ENCODE measurements at places on chromosomes 13 and 19.

GRCh38 chr13:77372275-77372674, 45.4 kb upstream of the MYCBP2 start:
- no peak for DNase-seq

DNA sequence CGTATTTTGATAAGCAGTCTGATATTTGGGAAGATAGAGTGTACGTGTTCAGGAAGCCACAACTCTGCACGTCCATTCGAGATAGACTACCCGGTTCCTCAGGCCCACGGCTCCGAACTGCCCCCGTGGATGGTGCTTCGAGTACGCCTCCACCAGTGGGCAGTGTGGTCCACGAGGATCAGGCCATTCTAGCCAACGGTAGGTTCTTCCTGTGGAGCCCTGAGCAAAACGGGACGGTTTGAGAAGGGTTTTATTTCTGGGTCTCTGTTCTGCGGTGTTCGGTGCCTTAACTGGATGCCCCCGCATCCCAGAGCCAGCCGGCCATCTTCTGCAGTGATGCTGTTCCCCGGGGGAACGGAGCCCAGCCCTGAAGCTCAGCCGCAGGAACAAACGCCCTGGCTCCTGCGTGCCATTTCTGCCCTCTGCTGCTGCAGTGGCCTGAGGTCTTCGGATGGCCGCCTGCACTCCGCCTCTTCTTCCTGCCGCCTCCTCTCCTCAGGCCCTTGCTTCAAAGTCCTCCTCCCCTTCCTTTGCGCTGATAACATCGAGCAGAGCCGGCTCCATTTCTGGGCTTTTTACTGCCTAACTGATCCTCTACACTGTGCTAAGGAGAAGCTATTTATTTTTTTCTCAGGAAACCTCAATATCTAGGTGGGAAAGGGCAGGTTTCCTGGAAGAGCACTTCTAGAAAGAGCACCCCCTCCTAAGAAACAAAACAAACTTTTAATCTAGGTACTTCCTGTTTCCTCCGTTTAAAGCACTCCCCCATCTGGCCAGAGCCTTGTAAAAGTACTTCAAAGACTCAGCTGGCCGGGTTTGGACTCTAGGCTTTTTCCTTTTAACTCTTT, 36.2 kb upstream of the SLC46A3 start:
- peak; percentile 60 for DNase-seq

DNA sequence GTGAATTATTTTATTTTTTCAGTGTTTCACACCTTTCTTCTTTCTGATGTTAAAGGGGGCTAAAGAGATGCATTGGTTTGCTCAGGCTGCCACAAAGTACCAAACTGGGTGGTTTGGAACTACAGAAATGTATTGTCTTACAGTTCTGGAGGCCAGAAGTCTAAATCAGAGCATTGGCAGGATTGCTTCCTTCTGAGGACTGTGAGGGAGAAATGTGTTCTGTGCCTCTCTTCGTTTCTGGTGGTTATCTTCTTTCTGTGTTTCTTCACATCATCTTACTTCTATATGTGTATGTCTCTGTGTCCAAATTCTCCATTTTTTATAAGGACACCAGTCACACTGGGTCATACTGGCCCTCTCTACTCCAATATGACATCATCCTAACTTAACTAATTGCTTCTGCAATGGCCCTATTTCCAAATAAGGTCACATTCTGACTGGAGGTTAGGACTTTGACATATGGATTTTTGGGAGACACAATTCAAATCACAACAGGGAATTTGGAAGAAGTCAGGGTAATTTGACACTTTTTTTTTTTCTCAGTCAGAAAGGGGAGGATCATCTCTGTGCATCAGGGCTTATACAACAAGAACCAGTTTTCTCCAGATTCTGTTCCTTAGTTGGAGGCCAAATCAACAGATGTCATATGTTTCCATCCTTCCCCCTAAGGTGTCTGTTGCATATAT, 188.2 kb downstream of the KCNRG start:
- DNase-seq = no peak

DNA sequence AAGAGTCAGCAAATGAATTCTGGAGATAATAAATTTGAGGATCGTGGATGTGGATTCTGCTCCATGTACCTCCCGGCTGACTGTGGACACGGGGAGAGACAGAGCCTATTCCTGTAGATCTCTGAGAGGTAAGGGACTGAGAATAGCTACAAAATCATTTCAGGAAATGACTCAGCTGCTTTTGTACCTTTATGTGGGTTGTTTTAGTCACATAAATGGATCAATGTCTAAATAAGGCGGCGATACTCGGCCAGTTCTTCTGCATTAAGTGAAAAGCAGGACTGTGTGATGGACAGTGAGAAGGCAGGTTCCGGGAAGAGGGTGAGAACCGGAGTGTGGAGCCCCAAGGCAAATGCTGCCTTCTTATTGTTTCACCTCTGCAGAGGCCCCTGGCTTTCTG, 128.1 kb downstream of the EFNB2 start:
- DNase-seq = no peak

DNA sequence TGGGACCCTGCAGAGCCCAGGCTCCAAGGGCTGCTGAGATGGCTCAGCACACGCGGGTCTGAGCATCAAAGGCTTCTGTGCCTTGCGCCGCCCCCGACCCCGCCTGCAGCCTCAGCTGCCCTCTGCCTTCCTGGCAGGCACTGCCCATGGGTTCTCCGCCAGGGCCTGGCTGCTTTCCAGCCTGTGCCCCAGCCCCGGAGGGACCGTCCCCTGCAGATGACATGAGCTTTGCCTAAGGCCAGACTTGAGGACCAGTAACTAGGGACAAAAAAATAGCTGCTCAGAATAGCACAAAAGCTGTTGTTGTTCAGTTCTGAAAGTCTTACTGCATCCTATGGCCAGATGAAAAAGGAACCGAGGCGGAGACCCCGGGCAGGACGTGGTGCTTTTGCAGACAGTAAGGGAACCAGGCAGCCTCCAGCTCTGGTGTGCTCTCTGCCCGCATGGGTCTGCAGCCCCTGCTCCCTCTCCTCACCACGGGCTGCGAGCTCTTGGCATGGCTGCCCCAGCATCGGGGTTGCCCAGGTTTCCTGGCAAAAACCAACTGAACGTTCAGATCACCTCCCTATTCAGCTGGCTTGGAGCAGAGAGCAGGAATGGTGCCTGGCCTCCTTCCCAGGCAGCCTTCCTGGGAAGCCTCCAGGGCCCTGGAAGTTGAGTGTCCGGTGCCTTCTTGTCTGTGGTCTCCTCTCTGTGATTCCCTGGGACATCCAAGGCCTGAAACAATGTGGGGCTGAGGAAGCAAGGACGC, 12.5 kb upstream of the CFAP97D2 start:
- DNase-seq = no peak

All from psoas muscle (tissue), 8 donors.